IPS DF 6.9 (cell line): ENCODE measurements at places on chromosomes 6 and 20.

DNA sequence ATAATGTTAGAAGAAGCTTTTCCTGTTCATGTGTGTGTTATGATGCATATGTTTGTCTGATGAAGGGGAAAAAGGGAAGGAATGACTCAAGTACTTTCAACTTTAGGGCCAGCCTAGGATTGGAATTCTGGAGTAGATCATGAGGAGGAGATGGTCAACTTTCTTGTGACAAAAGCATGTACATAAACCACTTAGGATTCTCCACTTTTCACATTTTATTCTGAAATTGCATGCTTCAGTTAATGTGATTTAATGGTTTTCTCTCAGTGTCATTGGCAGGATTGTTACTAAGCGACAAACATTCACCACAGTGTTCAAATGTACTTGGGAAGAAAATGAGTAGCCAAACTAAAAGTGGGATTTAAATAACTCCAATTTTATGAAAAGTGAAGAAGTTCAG, 80.1 kb downstream of the UTRN start:
- H3K4me1 ChIP-seq, result 0 out of 2 replicates have a peak, but pooled peaks cover 1% of the 10 kb centered on the region
- no peaks in the 10 kb centered on the region for H3K36me3 ChIP-seq
- no peak overlapping the region for H3K27ac ChIP-seq
- no peak for DNase-seq
- no peak overlapping the region for H3K4me3 ChIP-seq

DNA sequence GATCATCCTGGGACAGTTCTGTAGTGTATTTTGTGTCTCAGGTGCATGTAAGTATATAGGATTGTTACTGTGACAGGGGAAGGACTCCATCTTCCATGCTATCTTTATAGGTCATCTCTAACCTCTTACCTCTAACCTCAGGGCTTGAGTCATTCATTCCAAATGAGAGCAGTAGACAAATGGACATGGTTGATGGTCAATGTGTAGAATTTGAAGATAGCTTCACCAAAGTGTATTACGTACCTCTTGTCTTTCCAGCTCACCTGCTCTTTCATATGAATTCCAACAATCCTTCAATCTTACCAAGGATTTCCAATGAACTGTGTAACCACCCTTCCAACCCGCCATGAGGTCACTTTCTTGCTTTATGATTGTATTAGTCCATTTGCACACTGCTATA, 8.7 kb upstream of the ADGRG6 start:
- H3K36me3 ChIP-seq, result no peaks in the 10 kb centered on the region
- H3K27ac ChIP-seq, result no peak overlapping the region
- DNase-seq, result no peak

- no peaks in the 10 kb centered on the region for H3K27me3 ChIP-seq
- H3K4me1 ChIP-seq, result no peaks in the 10 kb centered on the region
Observed at GRCh38 chr6:83367104-83367503, 63.7 kb downstream of the ME1 start.

GRCh38 chr6:101921829-101922450, 528.4 kb downstream of the GRIK2 start:
- no peaks in the 10 kb centered on the region for H3K36me3 ChIP-seq
- DNase-seq, result no peak
- H3K27ac ChIP-seq, result no peak overlapping the region
- H3K4me1 ChIP-seq, result no peaks in the 10 kb centered on the region

- no peaks in the 10 kb centered on the region; the same call in 1 of the 2 replicates for H3K36me3 ChIP-seq
- no peak overlapping the region for H3K27ac ChIP-seq
- no peaks in the 10 kb centered on the region for H3K27me3 ChIP-seq
Observed at GRCh38 chr6:149392093-149392492, 8.0 kb upstream of the SUMO4 start.

- DNase-seq, result no peak
- H3K4me1 ChIP-seq, result no peaks in the 10 kb centered on the region
- no peak overlapping the region for H3K4me3 ChIP-seq
Observed at GRCh38 chr6:3325210-3325609, 66.5 kb downstream of the PSMG4 start.

- H3K4me3 ChIP-seq, result no peak overlapping the region
- no peak overlapping the region for H3K27ac ChIP-seq
- H3K27me3 ChIP-seq, result no peaks in the 10 kb centered on the region
- no peak for DNase-seq
Observed at GRCh38 chr20:9581509-9581908, 67.1 kb downstream of the LAMP5 start.

GRCh38 chr6:105257340-105257739, 77.5 kb upstream of the POPDC3 start:
- H3K27ac ChIP-seq, result no peak overlapping the region
- no peak for DNase-seq
- H3K4me3 ChIP-seq, result no peak overlapping the region
- H3K4me1 ChIP-seq, result peaks cover 4% of the 10 kb centered on the region; the same call in 1 of the 2 replicates
- no peaks in the 10 kb centered on the region for H3K36me3 ChIP-seq

DNA sequence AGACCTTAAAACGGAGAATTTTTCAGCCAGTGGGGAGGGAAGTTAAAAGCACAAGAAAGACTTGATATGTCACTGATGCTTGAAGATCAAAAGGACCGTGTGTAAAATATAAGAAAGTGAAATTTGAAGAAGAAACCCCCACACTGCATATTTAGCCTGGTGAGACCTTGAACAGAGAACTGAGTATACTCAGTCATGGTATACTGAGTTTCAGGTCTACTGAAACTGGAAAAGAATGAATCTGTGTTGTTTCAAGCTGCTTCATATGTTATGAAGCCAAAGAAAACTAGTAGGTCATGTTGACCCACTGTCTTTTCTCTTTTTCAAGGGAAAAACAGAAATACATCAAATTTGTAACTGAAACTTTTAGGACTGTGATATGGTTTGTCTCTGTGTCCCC, 443.8 kb upstream of the GJE1 start:
- no peak overlapping the region for H3K4me3 ChIP-seq
- no peaks in the 10 kb centered on the region for H3K4me1 ChIP-seq
- no peaks in the 10 kb centered on the region for H3K36me3 ChIP-seq
- no peaks in the 10 kb centered on the region for H3K27me3 ChIP-seq
- H3K27ac ChIP-seq, result no peak overlapping the region
- no peak for DNase-seq

GRCh38 chr6:150036081-150036480, 10.7 kb upstream of the RAET1L start:
- H3K27me3 ChIP-seq, result peaks cover 44% of the 10 kb centered on the region
- no peak overlapping the region for H3K27ac ChIP-seq
- H3K4me3 ChIP-seq, result no peak overlapping the region
- no peaks in the 10 kb centered on the region for H3K4me1 ChIP-seq

DNA sequence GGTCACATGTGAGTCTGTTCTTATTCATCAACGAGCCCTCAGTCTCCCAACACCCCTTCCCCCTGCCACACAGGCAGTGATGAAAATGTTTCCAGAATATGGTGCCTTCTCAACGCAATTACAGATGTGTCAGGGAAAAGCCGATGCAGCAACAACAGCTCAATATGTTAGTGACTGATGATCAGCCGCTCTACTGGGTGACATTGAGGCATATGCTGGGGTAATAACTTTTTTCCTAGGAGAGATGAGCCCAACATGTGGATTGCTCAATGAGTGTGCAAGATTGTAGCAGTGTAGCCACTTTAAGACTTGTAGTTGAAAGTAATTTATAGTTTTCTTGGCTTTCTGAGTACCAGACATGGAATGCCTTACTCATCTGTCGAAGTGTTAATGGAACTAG, 49.4 kb downstream of the DTD1 start:
- no peaks in the 10 kb centered on the region for H3K4me1 ChIP-seq
- no peak overlapping the region for H3K27ac ChIP-seq
- no peaks in the 10 kb centered on the region for H3K27me3 ChIP-seq
- DNase-seq, result no peak

DNA sequence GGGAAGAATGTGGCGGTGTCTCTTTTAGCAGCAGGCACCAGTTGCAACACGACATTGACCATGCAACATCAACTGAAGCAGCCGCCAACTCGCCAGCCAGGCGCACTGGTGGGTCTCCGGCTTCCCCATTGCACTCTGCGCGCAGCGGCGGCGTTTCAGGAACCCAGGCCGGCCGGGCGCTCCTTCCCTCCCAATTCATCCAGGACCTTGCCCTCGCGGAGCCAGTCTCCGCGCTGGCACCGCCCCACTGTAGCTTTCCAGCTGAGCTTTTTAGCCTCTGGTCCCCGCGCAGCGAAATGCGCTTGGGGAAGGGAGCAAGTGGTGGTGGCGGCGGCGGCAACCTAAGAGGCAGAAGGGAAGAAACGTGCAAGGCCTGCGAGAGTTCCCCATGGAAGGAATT, 297.9 kb upstream of the RIMS1 start:
- no peaks in the 10 kb centered on the region for H3K36me3 ChIP-seq
- H3K4me1 ChIP-seq, result no peaks in the 10 kb centered on the region
- H3K4me3 ChIP-seq, result no peak overlapping the region

- H3K27ac ChIP-seq, result no peak overlapping the region
- DNase-seq, result no peak
- H3K27me3 ChIP-seq, result no peaks in the 10 kb centered on the region
- H3K36me3 ChIP-seq, result no peaks in the 10 kb centered on the region
- no peak overlapping the region for H3K4me3 ChIP-seq
- no peaks in the 10 kb centered on the region for H3K4me1 ChIP-seq
Observed at GRCh38 chr6:31041372-31041974, 31.2 kb downstream of the MUC22 start.

GRCh38 chr20:58650776-58651558, at the start of gene STX16:
Gene STX16 (plus strand): TSS chr20:58651283. CDS start chr20:58652007, 724 bp downstream.
- H3K27ac ChIP-seq, result no peak within 1 kb of the TSS
- no peaks in the 10 kb centered on the region for H3K4me1 ChIP-seq
- H3K27me3 ChIP-seq, result no peaks in the 10 kb centered on the region

DNA sequence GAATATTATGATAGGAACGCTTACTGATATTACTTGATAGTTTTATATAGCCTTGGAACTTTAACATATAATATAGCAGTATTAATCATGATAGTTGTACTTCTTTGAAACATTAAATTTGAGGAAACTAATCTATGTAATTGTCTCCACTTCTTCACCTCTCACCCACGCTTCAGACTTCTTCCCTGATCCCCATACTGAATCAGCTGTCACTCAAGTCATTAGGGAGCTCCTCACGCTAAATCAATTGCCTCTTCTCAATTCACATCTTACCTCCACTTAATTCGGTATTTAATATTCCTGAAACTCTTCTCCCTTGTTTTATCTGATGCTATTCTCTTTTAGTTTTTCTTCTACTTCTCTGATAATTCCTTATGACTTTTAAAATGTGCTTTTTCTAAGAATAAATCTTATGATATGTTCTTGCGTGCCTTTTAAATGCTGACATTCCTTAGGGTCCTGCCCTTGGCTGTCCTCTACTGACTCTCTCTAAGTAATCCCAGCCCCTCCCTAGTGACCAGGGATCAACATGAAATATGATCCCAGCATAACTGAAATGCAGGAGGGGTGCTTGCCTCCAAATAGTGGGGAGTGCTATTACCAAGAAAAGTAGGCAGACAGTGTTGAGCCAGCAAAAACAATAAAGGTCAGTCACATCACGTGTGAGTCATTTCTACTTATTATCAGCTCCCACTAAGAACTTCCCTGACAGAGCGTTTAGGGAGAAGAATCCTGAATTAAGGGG, 9.9 kb downstream of the ANKRD66 start:
- no peaks in the 10 kb centered on the region for H3K36me3 ChIP-seq
- no peak overlapping the region for H3K4me3 ChIP-seq
- peaks cover 5% of the 10 kb centered on the region; the same call in 1 of the 2 replicates for H3K4me1 ChIP-seq
- no peak for DNase-seq
- H3K27ac ChIP-seq, result no peak overlapping the region

DNA sequence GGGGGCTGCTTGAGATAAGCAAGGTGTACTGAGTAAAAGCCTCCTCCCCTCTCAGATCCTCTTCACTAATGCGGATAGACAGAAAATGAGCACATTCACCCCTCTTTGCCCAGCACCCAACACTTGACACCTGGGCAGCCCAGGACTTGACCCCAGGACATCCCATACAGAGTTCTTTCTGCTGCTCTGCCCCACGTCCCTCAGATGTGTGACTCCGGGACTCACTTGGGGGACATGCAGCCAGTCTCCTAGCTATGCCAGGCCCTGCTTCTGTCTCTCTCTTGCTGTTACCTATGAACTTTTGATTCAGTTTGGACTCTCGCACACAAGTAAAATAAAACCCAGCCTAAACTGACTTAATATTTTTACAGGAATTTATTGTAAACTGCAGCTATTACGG, 159.9 kb downstream of the EYA2 start:
- no peaks in the 10 kb centered on the region for H3K36me3 ChIP-seq
- H3K27ac ChIP-seq, result no peak overlapping the region
- H3K4me1 ChIP-seq, result no peaks in the 10 kb centered on the region
- no peak for DNase-seq
- H3K4me3 ChIP-seq, result no peak overlapping the region

GRCh38 chr6:164998297-164998696, 311.1 kb downstream of the C6orf118 start:
- H3K4me1 ChIP-seq, result no peaks in the 10 kb centered on the region
- no peaks in the 10 kb centered on the region for H3K27me3 ChIP-seq
- no peak overlapping the region for H3K27ac ChIP-seq
- no peaks in the 10 kb centered on the region for H3K36me3 ChIP-seq
- H3K4me3 ChIP-seq, result no peak overlapping the region
